ENCODE measurements at places on chromosomes 3 and 15.

DNA sequence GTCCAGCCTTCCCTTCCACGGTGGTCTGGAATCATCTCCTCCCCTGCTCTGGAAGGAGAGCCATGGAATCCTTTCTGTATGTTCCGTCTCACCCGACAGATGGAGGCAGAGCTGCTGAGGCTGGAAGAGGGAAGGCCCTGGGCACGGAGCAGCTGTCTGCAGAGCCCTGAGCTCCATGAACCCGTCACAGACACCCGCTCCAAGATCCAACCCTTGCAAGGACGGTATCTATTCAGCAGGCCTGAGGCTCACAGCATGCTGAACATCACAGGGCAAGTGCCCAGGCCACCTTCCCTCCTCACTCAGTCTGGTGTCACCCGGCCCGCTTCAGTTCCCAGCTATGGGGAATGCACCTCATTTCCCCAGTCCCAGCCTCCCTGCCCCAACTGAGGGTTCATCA, 103.9 kb downstream of the LRIG1 start:
- DNase-seq, result no peak

DNA sequence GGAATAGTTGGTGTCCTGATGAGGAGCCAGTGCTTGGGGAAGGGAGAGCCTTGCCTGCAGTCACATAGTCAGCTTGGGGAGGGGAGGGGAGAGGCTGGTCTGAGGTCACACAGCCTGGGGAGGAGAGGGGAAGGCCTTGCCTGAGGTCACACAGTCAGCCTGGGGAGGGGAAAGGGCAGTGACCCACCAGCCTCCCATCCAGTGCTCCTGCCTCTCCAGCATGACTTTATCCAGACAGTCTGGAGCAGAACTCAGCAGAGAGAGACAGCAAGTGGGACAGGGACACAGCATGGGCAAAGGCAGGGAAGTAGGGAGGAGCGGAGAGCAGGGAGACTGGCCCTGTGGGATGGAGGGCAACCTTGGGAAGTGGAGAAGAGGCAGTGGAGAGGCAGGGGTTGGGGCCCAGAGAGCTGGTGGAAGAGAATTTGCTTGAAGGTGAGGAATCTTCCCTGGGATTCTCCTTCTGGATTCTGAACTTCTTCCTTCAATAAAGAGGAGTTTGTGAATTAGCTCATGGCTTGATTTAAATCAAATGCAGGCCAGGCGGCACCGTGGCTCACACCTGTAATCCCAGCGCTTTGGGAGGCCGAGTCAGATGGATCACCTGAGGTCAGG, 64.5 kb downstream of the CORO2B start:
- DNase-seq, result no peak

DNA sequence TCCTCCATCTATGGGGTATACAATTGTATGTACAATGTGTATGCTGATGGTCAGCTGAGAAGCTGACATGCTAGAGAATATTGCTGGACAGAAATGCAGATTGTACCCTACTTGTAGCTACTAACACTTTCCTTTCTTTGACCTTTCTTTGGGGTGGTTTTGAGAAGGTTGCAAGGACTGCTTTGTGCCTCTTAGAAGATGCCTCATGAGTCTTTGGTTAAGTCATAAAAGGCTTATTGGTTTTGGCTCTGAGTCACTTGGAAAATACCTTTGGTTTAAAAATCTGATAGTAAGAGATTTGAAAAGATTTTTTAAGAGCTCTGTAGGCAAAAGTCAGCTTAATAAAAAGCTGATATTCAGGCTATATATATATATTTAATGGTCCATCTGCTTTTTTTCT, 71.5 kb downstream of the ZMAT3 start:
- no peak for DNase-seq

DNA sequence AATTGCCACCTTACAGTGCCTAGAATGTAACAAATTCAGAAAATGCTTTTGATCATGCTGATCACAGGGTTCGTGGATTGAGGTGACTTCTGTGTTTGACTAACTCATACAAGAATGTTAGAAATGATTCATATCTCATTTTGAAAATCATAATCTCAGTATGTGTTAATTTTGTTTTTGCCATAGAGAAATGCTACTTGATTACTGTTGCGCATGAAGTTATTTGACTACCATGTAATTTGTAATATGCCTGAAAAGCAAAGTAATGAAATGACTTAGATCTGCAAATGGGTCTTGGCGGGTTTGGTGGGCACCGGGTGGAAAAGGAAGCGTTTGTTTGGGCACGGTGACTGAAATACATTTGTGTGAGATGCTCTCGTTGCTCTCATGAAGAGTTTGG, 173.6 kb upstream of the BHLHE40 start:
- DNase-seq, result no peak

DNA sequence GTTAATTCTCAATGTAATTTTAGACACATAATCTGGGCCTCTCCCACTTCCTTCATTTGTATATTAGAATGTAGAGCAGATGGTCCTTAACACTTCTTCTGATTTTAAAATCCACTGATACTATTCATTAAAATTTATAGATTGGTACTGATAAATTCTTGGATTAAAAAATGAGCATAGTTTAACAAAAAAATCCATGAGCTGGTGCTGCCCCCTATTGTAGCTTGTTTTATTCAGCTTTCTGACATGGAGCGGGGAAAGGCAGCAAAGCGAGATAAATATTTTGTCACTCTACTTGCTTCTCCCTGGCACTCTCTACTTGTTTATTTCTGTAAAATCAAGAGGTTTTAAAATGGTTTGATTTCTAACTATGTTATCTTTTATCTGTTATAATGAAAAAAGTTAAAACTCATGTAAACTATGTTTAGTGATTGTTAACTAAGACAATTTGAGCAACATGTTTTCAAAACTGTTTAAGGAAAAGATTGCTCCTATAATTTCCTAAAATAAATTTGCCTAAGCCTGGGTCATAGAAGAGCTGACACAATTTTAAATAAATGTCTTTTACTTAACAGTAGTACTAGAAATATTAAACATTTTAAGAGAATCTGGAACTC, 26.5 kb upstream of the PLOD2 start:
- no peak for DNase-seq

GRCh38 chr15:75349851-75350588, 3.2 kb downstream of the NEIL1 start:
- DNase-seq, result peak; percentile 50

- DNase-seq, result no peak
Observed at GRCh38 chr3:45927881-45928280, 15.4 kb upstream of the CXCR6 start.

- no peak for DNase-seq
Observed at GRCh38 chr15:88900309-88900981, 5.1 kb upstream of the HAPLN3 start.

- no peak for DNase-seq
Observed at GRCh38 chr3:138465925-138466324, 31.5 kb downstream of the ESYT3 start.

DNA sequence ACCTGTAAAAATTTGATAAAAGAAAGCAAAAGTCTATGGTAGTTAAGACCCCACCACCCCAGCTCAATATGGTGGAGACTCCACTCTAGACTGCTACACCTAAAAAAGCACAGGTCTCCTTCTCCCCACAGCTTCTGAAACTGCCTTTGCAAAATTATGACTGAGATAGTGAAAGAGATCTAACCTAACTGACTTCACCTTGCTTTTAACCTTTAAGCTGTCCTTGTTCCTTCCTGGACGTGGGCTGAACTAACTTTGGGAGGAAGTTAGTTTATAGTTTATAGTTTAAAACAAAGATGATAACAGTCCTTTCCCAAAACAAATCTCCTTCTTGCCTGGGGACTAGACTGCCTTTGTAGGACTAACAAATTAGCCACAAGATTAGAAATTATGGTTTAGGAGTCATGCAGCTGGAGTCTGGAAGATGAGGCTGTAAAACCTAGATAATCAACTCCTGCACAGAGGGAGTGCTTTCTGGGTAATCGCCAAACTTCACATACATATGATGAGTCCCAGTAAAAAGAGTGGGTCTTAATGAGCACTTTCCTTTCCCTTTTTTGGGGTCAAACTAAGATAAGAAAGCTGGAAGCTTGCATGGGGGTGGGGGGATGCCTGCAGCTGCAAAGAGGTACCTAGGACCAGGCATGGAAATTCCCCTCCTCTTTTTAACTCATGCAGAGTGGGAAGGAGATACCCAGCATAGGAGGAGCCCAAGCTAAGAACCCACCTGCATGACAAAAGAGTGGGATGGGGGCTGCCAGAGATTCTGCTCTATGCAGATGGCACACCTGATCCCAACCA, 17.5 kb downstream of the CCR8 start:
- DNase-seq, result no peak

- DNase-seq, result no peak
Observed at GRCh38 chr3:17845026-17845812, 102.8 kb upstream of the TBC1D5 start.

Data from stimulated activated CD8-positive, alpha-beta memory T cell treated with anti-CD3 and anti-CD28 coated beads, Interleukin-15, amount 100 ng/mL, for 1 hour (primary cell).